ENCODE measurements at places on chromosomes 4 and X.

GRCh38 chr4:118289794-118290193, 63.0 kb downstream of the PRSS12 start:
- no peak for DNase-seq

DNA sequence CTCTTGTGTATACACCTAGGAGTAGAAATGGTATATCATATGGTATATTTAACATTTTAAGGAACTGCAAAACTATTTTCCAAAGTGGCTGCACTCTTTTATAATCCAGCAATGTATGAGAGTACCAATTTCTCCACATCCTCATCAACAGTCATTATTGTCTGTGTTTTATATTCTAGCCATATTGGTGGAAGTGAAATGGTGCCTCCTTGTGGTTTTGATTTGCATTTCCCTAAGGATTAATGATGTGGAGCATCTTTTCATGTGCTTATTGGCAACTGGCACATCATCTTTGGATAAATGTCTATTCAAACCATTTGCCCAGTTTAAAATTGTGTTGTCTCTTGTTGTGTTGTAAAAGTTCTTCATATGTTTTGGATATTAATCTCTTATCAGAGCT, 9.6 kb downstream of the BMP15 start:
- DNase-seq: no peak

GRCh38 chr4:77669946-77670590, 64.4 kb downstream of the CXCL13 start:
- no peak for DNase-seq

DNA sequence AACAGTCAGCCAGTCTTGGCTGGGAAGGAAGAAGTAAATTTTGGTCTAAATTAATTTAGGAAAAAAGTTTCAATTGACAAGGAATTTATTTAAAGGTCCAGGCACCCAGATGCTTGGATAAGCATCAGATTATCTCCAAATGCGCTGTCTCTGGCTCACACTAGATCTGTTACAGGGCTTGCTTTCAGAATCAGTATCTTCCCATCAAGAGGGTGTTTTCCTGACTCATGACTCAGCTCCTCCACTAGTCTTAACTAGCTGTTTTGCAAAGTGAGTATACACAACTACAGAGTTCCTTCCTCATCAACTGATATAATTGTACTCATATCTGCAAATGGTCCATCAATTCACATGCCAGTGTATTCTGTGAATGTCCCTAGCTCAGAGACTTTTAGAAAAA, 482.1 kb upstream of the CPEB2 start:
- no peak for DNase-seq

DNA sequence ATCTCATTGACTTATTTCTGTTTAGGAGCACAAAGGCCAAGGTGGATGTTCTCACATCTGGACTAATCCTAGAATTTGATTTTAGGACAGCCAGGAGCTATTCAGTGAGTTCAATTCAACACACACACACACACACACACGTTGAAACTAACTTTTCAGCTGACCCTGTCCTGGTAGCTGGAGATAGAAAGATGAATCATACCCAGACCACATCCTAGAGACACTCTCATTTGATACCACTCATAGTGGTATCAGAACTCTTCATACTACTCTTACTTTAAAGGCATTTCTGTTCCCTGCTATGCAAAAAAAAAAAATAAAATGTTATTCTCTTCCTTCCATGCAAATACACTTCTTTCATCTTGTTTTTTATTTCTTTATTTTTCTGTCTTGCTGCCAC, 36.7 kb downstream of the KLF8 start:
- DNase-seq: no peak

DNA sequence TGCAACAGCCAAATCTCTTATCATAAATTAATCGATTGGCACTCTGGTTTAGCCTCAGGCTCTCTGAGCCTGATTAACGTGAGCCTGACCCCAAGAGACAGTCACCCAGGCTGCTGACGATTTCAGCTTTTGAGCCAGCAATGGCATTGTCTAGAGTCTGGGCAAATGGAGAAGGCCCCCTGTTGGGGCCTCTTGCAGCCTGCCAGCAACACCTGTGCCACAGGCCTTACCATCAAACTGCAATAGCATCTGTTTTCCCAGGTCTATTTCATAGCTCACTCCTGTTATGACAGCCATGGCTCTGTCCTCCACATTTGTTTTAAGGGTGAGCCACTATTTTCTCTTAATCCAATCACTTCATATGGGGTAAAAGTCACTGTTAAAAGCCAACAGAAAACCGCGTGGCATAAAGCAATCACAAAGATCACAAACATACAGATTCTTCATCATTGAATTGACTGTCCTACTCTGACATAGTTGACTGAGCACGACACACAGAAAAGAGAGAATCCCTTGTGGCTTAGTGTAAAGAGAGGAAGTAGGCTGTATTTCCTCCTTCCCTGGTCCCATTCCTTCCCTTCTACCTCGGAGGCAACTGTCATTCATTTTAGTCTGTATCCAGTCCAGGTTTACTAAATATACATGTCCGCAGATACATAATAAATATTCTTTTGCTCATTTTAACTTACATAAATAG, 47.8 kb downstream of the SLC9A7 start:
- no peak for DNase-seq

GRCh38 chr4:90990284-90990683, 863.1 kb downstream of the CCSER1 start:
- DNase-seq: no peak

GRCh38 chr4:19823781-19824180, 427.9 kb upstream of the SLIT2 start:
- DNase-seq: no peak

DNA sequence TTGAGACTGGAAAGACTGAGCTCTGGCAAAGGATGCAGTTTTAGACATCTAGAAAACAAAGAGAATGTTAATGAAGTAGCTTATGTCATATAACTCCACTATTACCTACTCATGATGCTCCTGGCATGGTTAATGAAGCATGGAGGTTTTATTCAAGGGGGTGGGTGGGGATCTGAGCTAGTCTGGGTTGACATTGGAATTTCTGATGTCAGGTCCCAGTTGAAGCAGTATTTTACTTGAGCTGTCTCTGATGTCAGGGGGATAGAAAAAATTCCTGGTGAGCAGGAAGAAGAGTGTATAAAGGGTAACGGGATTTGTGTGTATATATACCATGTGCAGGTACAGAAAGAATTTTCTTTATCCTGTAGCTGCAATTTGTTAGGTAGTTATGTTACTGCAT, 102.0 kb downstream of the ELOVL6 start:
- no peak for DNase-seq

DNA sequence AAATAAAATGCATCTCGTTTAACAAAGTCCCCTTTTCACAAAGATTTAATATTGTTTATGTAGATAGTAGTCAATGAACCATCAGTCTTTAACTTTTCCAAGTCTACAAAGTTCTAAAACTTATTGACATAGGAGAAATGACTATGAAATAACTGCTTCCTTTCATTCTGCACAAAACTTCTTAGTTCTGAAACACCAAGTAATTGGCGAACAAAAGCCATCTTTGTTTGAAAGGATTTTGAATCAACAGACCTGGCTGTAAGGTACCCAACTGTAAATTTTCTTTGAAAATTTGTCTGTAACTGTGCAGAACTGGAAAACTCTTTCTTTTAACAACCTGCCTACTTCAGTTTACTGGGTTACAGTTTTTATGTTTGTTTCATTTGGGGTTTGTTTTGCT, 25.9 kb downstream of the LEF1 start:
- DNase-seq: no peak

- no peak for DNase-seq
These were observed 1.1 kb upstream of the LCORL start for GRCh38 chr4:18022572-18023050.

GRCh38 chr4:42088386-42088785, 64.1 kb downstream of the BEND4 start:
- DNase-seq: no peak

DNA sequence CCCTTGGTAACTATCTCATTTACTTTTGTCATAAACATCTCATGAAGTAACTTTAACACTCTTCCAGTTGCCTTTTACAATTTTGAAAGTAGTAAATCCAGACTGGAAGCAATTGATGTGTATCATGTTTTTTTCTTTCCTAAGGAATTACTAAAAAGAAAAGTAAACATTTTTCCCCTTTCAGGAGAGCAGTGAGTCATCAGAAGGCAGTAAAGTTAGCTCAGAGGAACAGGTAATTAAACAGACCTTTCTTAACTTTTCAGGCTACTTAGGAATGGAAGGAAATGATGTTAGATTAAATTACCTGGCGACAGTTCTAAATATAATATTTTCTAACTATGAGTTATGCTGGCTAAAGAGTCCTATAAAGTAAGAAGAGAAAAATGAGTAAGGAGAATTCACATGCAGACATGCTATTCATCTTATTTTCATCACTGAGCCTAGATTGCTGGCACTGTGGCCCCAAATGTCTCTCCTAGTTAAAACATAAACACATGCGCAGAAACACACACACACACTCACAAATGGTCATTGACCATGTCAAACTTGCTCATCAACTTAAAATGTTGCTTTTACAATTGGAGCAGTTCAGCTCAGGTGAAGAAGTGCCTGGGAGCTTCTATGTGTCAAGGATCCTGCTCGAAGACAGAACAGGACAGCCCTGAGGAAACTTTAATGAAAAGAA, 9.3 kb downstream of the DMP1 start:
- DNase-seq: no peak

DNA sequence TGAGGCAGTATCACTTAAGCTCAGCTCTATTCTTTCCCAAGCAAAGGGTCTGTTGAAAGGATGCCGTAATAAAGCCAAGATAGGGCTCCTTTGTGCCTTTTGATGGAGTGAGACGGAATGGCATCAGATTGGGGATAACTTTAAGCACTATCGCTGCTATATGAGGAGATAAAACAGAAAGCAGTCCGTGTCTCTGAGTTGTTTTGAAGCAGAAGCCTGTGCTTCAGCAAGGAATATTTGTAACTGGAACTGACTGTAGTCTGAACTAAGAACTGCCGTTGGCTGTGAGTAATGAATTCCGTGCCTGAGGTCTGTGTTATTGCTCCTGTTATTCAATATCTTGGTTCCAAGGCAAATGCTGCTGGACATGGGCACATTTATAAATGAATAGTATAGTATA, 297.4 kb downstream of the ANKRD50 start:
- no peak for DNase-seq

GRCh38 chr4:84967243-84967690, 777 bp upstream of the WDFY3 start:
- no peak for DNase-seq

GRCh38 chr4:172035562-172035961, 222.4 kb downstream of the GALNTL6 start:
- no peak for DNase-seq

DNA sequence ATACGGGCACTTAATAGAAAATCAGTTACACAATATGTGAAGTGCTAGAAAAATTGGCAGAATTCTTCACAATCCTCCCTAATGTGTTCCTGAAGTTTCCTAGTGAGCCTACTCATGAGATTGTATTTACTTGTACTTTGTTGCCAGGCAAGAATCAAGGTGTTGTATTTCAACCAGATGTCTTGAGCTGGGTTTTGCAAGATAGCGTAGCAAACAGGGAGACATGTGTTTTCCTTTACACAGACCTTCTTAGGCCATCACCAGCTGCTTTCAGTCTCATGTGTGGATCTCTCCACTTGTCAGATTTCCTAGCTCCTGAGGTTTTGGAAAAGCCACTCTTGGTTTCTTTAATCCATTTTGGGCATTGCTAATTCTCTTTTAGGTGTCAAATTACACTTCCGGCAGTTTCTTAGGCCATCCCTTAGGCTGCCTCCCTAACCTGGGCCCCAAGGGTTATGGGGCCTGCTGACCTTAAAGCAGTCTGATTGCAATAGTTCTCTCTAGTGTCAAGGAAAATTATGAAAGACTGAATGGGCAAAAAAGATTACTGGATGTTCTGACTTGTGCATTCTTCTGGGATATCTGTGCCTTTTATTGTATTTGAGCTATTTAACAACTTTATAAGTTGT, 12.2 kb upstream of the EDA start:
- no peak for DNase-seq

DNA sequence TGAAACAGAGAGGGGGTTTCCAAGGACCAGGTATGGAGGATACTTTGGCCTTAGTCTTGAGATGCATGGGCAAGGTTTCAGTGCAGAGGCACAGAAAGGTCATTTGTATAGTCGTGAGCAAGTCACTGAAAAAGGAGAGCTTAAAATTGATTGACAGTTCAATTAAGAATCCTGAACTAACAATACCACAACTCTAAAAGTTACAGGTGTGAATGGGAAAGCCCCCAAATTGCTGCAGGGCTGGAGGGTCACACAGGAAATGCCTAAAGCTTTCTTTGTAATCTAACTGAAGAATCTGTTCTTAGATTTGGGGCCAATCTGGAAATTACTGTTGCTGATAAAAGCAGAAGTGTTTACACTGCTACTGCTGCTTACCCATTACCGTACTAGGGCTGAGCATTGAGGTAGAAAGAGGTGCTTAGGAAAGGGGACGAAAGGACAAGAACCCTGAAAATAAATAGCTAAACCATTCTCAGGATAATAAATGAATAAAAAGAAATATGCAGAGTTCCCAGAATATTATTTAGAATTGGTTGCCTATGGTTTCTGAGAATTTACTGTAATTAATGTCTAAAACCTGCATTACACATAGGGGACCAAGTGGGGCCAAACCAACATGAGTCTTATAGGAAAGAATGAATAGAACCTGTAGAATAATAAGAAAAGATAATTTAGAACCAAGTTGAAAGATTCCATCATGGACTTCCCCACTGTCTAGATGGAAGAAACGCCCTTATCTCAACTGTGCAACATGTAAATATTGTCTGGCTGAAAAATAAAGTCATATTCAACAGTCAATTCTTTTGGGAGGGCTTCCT, 91.9 kb upstream of the PPP1R2C start:
- no peak for DNase-seq

DNA sequence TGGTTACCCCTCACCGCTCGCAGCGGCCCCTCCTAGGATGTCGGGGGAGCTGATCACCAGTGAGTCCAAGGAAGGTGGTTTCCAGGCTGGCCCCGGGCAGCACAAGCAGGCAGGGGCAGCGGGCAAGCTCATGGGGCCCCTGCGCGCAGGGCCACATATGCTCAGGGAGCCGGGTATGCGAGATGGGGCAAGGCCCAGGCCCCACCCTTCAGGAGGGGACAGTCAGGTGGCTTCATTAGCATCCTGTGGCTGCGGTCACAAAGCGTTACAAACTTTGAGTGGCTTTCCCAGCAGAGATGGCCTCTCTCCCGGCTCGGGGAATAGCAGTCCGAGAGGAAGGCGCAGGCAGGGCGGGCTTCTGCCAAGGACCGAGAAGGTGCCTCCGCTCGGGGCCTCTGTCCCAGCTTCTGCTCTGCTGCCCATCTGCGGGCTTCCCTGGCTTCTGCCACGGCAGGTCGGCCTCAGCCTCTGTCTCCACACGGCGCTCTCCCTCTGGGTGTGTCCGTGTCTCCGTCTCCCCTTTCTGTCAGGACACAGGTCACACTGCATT, 13.5 kb downstream of the ABCD1 start:
- no peak for DNase-seq

- no peak for DNase-seq
These were observed 16.9 kb upstream of the CEP135 start for GRCh38 chr4:55931833-55932232.

- no peak for DNase-seq
These were observed 30.1 kb upstream of the SPARCL1 start for GRCh38 chr4:87559090-87559837.

All from activated naive CD4-positive, alpha-beta T cell treated with anti-CD3 and anti-CD28 coated beads, Interleukin-2, amount 50 U/mL, for 16 hours (primary cell).